NCI-H2171 treated with DMSO at 0.1 percent for 48 hours (cell line): ENCODE measurements at places on chromosomes 1 and 21.
A peak's percentile ranks its signal among the peaks of the same experiment; 100 is the strongest.

DNA sequence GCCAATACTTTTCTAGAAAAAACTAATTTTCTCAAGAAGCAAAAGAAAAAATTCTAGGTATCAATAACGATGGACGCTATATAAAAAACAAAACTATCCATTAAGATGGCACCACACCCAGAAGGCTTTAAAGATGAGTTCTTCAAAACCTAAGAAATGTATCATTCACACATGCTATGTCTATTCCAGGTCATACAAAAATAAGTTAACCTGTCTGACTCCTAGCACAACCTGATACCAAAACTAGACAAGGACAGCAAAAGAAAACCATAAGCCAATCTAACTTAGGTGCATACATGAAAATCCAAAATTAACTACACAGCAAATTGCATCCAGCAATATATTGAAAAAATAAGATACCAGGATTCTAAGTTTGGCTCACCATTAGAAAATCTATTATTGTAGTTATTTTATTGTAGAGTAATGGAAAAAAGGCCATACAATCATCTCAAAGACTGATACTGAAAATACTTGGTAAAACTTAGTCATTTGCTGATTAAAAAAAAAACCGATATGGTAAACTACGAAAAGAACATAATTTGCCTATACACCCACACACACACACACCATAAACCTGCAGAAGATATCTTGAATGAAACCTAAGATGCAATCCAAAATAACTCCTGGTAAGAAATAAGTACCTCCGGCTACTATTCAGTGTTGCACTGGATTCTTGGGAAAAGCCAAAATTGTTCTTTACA is 55.0 kb downstream of the TRAF5 start:
- DNase-seq, result no peak

GRCh38 chr1:85182700-85183099 is 18.1 kb downstream of the SYDE2 start:
- DNase-seq, result no peak

- DNase-seq, result peak; percentile 56
Measured at GRCh38 chr1:13642306-13643004, 57.5 kb upstream of the PRDM2 start.

DNA sequence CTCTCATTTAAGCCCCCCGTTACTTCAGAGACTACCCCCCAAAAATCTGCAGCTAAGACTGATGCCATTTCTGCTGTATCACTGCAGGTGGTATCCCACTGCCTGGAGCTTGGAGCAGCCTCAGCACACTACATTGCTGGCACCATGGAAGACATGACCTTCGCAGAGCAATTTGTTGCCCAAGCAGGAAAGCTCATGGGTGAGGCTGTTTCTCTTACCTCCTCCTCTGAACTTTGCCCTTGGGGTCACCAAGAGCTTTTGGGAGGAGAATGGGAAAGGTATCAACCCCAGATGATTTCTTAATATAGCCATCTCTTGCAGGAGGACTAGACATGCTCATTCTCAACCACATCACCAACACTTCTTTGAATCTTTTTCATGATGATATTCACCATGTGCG is 2.0 kb downstream of the HSD11B1 start:
- DNase-seq, result no peak

DNA sequence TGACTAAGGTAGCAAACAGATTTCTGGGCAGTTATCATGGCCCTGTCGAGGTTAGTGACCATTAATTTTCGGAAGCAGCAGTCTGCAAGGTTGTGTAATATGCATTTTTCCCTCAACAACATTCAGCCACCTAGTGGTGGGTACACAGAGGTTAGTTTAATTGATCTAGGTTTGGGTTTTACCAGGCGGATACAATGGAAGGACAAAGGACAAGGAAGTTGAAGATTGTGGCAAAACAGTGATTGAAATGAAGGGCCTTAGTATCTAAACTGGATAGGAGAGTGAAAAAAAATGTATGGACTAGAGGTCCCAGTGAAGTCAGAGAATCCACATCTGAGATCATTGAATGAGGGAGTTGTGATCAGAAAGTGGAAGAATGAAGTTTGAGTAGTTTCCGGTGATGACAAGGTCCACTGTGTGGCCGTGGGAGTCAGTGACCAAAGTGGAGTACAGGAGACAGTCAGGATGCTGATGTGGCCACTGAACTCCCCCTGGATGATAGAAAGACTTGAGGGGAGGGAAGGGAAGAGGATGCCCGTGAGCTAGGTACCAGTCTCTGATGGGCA is 2.8 kb downstream of the ARMH1 start:
- peak; percentile 35 for DNase-seq

DNA sequence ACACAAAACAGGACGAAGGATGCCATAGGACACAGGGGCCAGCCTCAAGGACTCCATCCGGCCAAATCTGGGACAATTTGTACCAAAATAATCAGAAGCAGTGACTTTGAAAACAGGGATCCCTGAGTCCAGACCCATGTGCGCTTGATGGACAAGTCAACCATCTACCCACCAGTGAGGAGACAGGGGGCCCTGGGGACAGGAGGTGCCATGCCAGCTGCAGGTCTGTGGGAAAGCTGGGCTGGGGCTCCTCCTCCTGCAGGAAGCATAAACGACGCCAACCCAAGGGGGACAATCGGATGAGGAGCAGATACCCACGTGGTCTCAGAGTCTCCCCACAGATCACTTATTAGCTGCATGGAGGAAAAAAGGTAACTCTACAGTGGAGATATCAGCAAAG is 50.6 kb downstream of the NPHP4 start:
- no peak for DNase-seq

DNA sequence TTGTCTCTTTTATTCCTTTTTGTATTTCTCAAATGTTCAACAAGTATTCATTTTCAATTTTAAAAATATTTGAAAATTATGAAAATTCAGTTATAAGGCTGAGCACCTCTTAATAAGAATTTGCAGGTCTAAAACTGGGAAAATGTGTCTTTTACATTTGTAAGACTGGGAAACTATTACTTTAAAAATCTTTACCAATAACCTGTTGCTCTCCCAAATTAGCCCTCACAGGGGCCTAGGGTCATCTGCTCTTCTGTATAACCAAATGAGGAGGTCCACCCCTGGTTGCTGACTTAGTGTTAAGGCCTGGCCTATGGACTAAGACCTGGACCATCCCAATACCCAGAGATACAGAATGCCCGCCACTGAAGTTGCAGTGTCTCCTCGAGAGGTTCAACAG is 280.5 kb downstream of the PLPP3 start:
- no peak for DNase-seq

- no peak for DNase-seq
Measured at GRCh38 chr1:112470966-112471365, 37.8 kb upstream of the WNT2B start.

- DNase-seq, result no peak
Measured at GRCh38 chr1:66505671-66506392, 28.1 kb upstream of the SGIP1 start.

DNA sequence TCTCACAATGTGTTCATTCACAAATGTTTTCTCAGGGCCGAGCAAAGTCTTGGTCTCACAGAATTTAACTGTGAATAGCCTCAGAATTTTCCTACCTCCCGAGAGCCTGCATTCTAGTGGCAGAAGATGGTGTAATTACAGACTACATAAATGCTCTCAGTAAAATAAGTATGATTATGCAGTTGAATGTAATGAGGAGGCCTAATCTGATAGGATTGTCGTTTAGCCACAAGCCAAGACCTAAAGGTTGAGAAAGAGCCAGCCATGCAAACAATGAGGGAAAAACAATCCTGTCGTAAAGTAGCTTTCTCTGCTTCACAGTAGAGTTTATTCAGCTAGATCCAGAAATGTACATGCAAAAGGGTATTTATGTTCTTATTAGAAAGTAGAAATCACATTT is 607.8 kb upstream of the B3GALT2 start:
- DNase-seq, result no peak

DNA sequence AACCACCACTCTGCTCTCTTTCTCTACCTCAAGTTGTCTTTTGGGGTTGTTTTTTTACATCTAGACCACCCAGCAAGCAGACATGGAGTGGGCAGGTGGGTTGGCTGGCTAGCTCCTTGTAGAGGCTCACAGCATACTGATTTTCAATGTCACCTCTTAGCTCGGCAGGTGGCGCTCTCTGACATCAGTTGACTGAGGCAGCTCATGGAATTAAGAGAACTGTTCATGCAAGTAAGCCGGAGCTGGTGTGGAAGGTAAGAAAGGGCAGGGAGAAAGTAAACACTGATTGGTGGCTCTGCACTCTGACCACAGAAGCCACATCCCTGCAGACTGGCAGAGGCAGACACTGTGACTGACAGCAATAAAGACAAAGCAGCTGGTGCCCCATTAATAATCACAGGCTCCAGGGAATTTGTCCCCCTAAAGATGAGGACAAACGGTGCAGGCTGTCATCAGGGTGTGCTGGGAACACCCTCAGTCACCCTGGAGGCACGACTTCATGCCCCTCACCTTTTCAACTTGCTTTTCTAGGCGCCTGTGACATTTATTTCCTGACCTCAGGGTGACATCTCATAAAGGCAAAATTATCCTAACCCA is 226.8 kb downstream of the LMX1A start:
- DNase-seq, result peak; percentile 86

DNA sequence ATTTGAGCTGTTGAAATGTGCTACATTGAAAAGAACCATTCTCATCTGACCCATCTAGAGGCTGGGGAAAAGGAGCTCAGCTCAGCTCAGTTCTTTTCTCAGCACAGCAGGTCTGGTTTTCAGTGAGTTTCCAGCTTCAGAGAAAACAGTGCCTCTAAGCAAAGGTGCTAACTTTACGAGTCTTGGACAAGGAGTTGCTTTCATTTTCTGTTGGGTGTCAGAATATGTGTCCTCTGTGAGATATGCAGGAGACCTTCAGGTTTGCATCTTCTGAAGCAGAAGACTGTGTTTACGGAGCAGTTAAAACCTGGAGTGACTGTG is 321.3 kb upstream of the USP24 start:
- no peak for DNase-seq

DNA sequence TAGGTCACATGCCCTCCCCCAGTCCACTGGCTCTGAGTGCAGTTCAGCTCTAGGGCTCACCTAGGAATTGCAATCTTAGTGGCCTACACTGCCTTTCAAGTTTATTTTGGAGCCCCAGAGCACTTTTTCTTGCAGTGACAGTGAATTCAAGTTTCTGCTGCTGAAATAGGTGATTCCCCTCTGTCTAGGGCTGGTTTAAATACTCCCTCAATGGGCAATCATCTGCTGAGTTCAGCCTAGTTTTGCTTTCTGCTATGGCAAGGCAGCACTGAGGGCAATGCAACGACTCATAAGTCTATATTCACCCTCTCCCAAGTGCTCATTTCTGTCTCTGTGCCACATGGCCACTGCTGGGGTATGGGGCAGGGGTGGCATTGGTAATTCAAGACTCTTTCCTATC is 472.6 kb upstream of the RGS18 start:
- no peak for DNase-seq

DNA sequence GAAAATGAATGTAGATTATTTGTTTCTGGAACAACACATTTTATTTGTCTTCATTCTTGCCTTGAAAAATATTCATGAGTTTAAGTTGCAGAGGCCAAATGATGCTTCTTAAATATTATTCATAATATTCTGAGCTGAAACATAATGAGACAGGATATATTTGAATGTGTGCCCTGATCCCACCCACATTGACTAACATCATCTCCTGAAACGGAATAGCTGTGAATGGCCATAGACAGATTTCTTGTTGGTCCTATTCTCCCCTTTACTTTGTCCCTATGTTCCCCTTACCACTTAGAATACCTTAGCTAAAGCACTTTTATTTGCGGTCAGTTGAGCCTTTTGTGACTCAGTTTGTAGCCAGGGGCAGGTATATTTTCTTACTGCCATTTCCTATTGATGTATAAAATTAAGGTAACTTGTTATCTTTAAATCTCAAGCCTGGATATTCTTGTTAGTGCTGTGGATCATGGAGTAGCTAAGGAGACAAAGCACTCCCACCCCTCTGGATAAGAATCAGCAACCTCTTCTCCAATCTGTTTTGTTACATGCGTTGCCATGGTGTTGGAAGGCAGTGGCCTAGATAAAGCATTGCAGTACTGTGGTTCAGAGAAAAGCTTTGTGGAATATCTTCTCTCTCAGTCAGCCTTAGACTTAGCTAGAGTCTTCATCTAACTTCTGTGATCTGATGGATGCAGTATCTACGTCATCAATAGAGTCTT is 478.5 kb upstream of the DEPDC1 start:
- peak; percentile 13 for DNase-seq

- peak; percentile 36 for DNase-seq
Measured at GRCh38 chr1:156346636-156347035, 8.3 kb downstream of the TSACC start.

GRCh38 chr1:2989976-2990375 is 31.3 kb upstream of the ACTRT2 start:
- no peak for DNase-seq

GRCh38 chr1:6801199-6801598 is 15.9 kb downstream of the CAMTA1 start:
- no peak for DNase-seq

- DNase-seq, result no peak
Measured at GRCh38 chr1:230109895-230110667, 43.0 kb downstream of the GALNT2 start.

DNA sequence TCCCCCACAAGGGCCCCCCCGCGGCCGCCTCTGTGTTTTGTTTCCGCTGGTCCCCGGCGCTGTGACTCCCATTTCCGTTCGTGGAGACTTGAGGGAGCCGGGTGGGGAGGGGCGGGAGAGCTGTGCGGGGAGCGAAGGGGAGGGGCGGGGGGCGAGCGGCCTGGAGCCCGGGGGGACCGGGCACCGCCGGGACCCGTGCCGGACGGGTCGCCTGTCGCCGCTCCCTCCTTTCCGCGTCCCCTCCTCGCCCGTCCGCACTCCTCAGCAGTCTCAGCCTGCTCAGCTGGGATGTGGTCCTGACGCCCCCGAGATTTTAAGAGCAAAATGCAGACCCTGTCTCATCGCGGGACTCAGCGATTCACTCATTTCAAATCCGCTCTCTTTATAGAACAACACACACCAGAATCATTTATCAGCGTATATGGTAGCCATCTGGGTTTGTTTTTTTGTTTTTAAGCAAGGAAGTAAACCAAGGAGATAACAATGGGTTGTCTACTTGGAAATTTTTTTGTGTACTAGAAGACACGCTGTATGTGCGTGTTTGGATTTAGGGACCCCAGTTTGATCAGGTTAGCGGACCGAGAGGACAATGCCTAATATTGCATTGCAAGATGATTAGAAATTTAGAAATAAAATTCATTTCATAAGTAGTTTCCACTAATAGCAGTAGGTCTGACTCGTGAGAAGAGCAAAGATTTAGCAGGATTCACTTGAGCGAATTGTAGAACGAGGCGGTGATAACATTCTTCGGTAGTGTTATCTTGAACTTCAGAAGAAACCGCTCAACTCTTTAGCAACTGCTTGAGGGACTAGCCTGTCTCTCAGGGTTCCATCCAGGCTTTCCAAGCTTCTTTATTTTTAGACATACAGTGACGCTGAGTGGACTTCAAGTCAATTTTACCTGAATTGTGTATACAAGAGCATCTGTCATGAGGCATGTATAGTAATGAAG is 1.1 kb downstream of the GABPA start:
- DNase-seq, result peak; percentile 87

- DNase-seq, result peak; percentile 96
Measured at GRCh38 chr1:116365353-116365780, 7.7 kb upstream of the ATP1A1 start.
